Heart right ventricle (tissue), 16 donors: ENCODE measurements at places on chromosomes 16 and 17. TPM values are rescaled to one million over a fixed set of nuclear protein-coding genes. Genes with fewer than 3 reads are reported as not detected.

DNA sequence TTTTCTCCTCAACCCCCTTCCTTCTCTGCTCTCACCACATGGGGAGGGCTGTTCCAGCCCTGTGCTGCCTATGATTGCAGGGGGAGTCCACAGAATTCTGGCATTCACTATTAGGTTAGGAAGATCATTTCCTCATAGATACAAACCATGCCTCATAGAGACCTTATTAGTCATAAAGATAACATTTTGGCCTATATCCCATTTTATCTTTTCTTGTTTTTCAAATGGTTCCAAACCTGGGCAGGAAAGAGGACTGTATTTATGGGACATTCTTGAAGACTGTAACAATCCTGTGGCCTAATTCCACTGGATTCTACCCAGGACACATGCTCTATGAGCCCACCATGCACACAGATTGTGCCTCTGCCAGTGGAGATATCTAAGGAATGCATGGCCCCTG lies 51.7 kb downstream of the ASIC2 start:
- H3K27ac ChIP-seq = no peak overlapping the region
- no peak overlapping the region for H3K4me3 ChIP-seq
- no peaks in the 10 kb centered on the region for H3K4me1 ChIP-seq
- no peak for DNase-seq
- H3K36me3 ChIP-seq = no peaks in the 10 kb centered on the region

DNA sequence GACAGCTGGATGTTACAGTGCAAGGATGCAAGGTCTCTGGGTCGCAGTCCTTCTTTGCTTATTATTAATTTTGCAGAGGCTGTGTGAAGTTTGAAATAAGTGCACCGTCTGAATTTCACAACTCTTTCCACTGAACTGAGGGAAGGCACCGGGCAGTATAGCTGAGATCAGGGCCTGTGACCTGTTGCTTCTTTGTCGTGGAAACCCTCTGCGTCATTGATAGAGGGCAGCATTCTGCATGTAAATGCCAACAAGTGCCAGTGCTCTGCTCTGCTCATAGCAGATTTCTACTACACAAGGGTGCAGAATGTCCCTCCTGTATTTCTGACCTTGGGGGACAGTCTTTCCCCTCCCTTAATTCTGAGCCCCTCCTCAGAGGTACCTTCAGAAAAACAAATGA lies 26.0 kb downstream of the CD300LF start:
- no peak for DNase-seq
- H3K4me3 ChIP-seq = no peak overlapping the region
- no peak overlapping the region for H3K27ac ChIP-seq
- no peaks in the 10 kb centered on the region for H3K36me3 ChIP-seq
- H3K27me3 ChIP-seq = peaks cover 32% of the 10 kb centered on the region

DNA sequence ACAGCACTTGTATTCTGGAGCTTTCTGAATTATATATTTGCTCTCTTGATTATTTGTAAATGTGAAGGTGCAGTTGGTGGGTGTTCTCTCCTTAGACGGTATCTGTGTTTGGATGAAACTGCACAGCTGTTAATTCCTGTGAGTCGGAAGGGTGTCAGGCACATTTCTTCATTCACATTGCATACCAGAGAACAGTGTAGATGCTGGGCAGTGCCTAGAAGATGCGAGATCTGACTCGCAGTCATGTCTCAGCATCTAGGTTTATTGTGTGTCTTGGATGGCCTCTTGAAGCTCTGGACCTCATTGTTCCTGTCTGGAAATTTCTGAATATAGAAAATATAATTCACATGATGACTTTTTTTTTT lies 61.2 kb downstream of the CLEC16A start:
- DNase-seq = no peak
- no peaks in the 10 kb centered on the region for H3K36me3 ChIP-seq
- H3K4me3 ChIP-seq = no peak overlapping the region
- H3K4me1 ChIP-seq = peaks cover under 1% of the 10 kb centered on the region
- no peaks in the 10 kb centered on the region for H3K27me3 ChIP-seq
- H3K27ac ChIP-seq = no peak overlapping the region

DNA sequence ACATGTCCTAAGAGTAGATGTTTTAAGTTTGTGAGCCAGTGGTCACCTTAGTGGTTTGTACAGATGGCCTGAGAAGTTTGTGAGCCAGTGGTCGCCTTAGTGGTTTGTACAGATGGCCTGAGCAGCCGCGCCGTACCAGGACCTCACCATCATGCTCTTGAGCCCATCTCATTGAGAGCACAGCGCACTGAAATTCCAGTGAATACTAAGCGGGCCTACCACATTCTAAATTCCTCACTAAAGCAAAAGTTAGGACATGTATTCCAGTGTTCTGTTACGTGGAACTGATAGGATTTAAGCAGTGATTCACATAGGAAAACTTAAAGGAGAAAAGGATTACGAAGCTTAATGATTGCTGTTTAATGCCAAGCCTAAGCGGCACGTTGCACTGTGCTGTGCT lies 3.9 kb downstream of the USP10 start:
- DNase-seq = no peak
- no peaks in the 10 kb centered on the region for H3K36me3 ChIP-seq
- H3K27me3 ChIP-seq = no peaks in the 10 kb centered on the region
- no peak overlapping the region for H3K4me3 ChIP-seq
- H3K4me1 ChIP-seq = peaks cover 21% of the 10 kb centered on the region

DNA sequence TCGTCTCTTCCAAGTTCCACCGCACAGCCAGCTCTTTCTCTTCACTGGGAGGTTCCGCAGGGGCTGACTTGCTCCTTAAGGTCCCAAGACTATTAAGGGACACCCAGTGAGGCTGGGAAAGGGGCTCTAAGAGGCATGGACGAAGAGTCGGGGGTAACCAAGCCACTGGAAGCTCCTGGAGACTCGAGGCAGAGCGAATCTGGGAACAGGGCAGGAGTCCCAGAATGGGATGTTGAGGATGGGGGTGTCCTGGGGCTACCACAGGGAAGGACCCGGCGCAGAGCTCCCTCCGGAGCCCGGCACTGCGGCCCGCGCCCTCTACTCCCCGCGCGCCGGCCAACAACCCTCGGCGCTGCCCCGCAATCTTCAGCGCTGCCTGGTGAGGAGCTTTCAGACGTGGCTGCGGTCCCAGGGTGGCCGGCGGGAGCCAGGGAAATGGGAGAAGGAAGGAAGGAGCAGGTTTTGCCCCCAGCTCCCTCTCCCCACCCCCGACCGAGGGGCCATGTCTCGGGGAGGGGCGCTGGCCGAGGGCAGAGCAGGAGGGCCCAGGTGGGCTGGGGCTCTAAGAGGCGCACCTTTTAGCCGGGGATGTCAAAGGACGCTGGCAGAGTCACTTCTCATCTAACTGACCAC lies 581 bp downstream of the CHST5 start:
- peaks cover 6% of the 10 kb centered on the region for H3K4me1 ChIP-seq
- no peak overlapping the region for H3K4me3 ChIP-seq
- H3K36me3 ChIP-seq = no peaks in the 10 kb centered on the region
- H3K27me3 ChIP-seq = no peaks in the 10 kb centered on the region
- DNase-seq = no peak
- no peak overlapping the region for H3K27ac ChIP-seq

DNA sequence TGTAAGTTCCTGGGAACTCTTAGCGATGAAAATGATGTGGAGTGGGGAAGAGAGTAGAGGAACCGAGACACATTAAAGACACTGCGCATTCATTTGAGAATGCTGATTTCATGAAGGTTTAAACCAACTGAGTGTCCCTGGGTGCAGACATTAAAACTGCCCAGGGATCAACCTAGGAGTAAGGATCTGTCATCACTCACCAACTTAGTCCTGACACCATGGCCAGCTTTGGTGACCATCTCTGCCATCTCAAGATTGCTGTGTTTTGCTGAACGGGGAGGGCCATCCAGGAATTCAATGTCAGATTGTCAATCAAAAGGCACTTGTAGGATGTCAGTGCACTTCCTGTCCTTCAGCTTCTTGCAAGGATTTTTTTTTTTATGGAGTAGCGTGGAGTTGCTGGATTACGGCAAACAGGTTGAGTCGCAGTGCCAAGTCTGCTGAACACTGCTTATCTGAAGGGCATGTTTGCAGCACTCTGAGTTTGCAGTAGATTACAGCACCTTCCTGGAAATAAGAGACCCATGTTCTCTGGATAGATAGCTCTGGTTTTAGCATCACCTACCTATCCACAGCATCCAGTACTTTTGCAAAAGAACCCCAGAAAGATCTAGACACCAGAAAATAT lies 258.1 kb upstream of the IRX3 start:
- no peak for DNase-seq
- no peak overlapping the region for H3K4me3 ChIP-seq
- H3K4me1 ChIP-seq = no peaks in the 10 kb centered on the region
- H3K36me3 ChIP-seq = no peaks in the 10 kb centered on the region
- H3K27ac ChIP-seq = no peak overlapping the region

DNA sequence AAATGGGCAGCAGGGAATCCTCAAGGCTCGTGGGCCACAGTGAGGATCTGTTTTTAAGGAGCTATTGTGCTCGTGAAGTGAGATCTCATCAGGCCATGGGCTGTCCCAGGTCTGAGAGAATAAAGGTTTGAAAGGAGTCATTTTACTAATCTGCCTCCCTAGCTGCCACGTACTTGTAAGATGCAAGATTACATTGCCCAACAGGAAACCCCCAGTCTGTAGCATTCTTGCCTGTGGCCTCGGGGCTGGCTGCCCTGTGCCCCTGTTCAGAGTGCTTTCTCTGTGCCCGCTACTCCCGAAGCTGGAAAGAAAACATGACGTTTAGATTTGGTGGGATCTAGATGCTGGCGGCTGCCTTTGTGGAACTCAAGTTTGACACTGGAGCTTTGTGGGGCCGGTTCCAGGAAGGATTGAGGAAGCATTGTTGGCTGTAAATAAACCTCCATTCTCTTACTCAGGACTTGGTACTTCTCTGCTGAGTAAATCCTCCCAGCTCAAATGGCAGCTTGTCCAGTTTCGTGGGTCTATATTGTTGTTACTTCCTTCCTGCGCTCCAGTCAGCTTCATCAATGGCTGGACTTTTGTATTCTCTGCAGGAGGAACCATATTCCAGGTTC lies 21.2 kb downstream of the SAP30BP start:
- DNase-seq = no peak
- H3K4me1 ChIP-seq = peaks cover 69% of the 10 kb centered on the region

The TEKT3 gene
- 0.93 TPM for total RNA-seq

The LRRC46 gene
- total RNA-seq = 0.46 TPM

The PIRT gene
- not detected for total RNA-seq

The TBKBP1 gene
- 11.3 TPM for total RNA-seq
